CD4-positive, alpha-beta T cell treated with Interleukin-2 at 100 ng/mL for 4 hours (primary cell): ENCODE measurements at places on chromosomes 12 and 14.

DNA sequence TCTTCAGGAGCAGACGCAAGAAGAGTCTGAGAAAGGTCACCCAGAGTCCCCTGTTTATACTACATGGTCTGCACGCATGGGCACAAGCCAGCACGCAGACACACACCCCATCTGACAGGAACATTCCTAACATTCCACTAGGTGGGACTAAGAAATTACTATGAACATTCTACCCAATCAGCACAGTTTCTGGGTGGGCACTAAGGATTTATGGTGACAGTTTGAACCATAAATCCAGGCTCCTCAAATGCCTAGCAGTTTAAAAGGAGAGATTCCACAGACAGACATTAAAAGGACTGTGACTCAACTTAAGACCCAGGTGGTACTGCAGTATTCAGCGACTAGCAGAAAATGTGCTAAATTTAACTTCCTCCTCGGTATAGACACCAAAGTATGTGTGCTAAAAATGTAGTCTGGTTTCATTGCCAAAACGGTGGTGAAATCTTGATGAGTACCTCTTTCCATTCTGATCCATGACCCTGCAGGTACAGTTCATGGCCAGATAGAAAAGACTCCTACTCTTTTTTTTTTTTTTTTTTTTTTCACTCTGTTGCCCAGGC is 16.2 kb downstream of the ABHD4 start:
- DNase-seq = no peak

GRCh38 chr14:34817768-34818167 is 57.4 kb downstream of the BAZ1A start:
- no peak for DNase-seq

GRCh38 chr14:101351769-101352168 is 209.5 kb upstream of the DIO3 start:
- DNase-seq = no peak

- DNase-seq = no peak
These were observed 35.1 kb upstream of the C14orf180 start for GRCh38 chr14:104544362-104544961.

- DNase-seq = no peak
These were observed 36.3 kb downstream of the PTGER2 start for GRCh38 chr14:52350445-52350844.

GRCh38 chr12:65494537-65494936 is 216.1 kb downstream of the MSRB3 start:
- no peak for DNase-seq

GRCh38 chr12:14962153-14962539 is 745 bp upstream of the ARHGDIB start:
- no peak for DNase-seq

DNA sequence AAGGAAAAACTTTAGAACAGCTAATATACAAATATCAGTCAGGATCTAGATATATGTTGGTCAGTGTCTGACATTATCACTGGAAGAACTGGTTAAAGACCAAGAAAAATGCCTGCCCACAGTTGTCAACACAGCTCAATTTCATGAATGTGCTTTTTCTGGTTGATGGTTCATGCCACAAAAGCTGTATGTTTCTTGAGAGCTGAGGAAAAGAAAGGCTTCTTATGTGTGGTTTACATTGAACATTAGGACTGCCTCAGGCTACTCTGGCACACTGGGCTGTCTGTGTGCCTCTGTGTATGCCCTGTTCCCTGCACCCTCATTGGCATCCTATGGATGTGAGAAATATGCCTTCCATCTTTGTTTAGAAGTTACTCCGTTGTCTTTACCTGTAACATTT is 218.8 kb upstream of the RGS6 start:
- no peak for DNase-seq

DNA sequence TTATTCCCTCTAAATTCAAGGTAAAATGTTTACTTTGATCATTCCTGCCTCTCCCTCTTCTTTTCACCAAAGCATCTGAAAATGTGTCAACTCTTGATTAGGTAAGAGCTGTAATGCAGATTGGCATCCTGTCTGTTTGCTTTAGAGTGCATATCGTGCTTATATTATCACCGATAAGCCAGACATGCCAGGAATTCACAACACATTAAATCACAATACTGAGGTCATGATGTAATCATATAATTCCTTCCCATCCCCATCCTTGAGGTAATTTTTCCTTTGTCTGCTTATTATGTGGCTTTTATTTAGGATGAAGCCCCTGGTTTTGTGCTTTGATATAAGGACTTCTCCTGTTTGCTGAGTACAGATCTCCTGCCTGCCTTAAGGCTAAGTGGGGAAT is 10.2 kb downstream of the DDX47 start:
- DNase-seq = no peak

GRCh38 chr14:33814010-33814409 is 136.9 kb downstream of the EGLN3 start:
- no peak for DNase-seq

DNA sequence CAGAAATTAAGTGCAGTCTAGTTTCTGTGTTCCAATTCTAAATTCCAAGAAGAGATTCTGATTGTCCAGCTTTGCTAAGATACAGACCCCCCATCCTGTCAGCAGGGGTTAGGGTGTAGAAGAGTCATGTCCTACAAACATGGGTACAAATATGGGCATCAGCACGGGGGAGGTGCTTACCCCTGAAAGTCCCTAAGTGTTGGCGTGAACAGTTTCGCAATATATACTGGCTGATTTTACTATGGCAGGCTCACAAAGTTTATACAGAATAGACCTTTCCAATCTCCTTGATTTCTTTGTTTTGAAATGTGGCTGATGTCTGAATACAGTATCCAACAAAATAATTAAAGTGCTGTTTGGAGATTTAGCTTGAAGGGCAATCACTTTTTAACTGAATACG is 71.6 kb upstream of the PPM1H start:
- no peak for DNase-seq

DNA sequence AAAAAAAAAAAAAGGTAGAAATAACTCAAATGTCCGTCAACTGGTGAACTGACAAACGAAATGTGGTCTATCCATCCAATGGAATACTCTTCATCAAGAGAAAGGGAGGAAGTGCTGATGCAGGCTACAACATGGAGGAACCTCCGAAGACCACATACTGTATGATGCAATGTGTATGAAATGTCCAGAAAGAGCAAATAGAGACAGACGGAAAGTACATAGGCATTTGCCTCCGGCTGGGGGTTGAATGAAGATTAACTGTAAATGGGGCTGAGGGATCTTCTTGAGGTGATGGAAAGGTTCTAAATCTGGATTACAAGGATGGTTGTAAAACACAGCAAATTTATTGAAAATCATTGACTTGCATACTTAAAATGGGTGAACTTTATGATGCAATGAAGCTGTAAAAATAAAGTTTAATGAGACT is 35.4 kb downstream of the DLK1 start:
- no peak for DNase-seq
